ENCODE measurements at places on chromosomes 6 and 20.
A peak's percentile ranks its signal among the peaks of the same experiment; 100 is the strongest.

DNA sequence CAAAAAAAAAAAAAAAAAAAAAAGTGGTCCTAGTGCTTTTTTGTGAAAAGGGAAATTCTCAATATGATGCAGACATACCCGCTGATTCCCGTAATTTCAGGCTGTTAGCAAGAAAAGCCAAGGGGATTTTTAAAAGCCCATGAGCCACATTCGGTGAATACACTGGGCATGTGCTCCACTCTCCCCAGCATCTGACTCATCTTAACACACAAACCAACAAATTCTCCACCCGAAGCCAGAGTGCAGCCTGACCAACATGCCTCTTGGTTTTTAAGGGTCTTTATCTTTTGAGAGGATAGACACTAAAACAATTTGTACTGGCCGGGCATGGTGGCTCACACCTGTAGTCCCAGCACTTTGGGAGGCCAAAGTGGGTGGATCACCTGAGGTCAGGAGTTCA lies 45.5 kb upstream of the CD83 start:
- peak; percentile 22 for DNase-seq

DNA sequence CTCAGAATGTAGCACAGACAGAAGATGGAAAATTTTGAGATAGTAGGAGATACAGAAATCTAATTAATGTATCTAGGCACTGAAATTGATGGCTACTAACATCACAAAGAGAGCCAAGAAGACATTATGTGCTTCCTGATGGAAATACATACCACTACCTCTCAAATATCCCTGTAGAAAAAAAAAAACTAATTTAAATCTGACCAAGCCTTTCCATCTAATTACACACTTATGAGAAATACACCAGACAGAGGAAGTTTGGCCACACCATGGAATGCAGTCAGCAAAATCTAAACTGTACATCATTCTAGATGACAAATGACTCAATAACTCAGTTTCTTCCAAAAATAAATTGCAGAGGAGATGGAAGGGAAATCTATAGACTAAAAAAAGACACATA lies 18.9 kb downstream of the VPS52 start:
- DNase-seq: no peak

- no peak for DNase-seq
Measured at GRCh38 chr6:110467566-110468140, 8.8 kb downstream of the SLC22A16 start.

GRCh38 chr6:16392010-16392409 lies 153.6 kb downstream of the GMPR start:
- no peak for DNase-seq

GRCh38 chr6:71040043-71040442 lies 83.2 kb upstream of the B3GAT2 start:
- no peak for DNase-seq

GRCh38 chr6:149218915-149219314 lies 98.6 kb upstream of the TAB2 start:
- DNase-seq: no peak

DNA sequence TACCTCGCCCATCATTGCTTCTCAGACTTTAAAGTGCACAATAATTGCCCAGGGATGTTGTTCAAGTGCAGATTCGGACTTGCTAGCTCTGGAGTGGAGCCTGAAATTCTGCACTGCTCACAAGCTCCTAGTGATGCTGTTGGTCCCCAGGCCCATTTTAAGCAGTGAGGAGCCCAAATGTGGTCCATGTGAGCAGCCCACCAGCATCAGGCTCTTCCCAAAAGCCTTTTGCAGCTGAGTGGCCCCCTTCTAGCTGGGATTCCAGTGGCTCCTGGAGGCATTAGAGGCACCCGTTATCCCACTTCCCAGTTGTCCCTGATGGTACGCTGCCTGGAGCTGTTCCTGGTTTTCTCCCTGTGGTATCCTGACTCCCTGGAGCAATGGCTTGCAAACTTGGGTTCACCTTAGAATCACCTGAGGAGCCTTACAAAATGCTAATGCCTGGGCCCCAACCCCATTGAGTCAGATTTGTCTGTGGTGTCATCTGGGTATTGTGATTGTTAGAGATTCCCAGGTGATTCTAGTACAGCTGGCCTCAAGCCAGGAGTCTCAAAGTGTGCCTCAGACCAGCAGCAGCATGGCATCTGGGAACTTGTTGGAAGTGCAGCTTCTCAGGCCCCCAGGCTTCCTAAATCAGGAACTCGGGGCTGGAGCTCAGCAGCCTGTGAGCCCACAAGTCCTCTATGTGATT lies 186.9 kb upstream of the SLC24A3 start:
- no peak for DNase-seq

DNA sequence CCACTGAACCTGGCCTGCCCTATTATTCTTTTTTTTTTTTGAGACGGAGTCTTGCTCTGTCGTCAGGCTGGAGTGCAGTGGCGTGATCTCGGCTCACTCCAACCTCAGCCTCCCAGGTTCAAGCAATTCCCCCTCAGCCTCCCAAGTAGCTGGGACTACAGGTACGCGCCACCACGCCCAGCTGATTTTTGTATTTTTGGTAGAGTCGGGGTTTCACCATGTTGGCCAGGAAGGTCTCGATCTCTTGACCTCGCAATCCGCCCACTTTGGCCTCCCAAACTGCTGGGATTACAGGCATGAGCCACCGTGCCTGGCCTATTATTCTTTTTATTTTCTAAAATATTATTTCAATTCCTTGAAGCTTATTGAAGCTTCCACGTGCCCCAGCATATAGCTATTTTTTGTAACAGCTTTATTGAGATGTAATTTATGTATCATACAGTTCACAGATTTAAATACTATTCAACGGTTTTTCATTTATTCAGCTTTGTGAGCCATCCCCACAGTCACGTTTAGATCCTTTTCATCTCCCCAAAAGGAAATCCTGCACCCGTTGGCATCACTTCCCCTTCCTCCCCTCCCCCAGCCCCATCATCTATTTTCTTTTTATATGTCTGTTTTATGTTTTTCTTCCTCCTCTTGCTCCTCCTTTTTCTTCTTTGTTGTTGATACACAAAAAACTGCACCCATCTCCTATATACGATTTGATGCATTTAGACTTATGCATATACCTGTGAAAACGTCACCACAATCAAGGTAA lies 13.5 kb upstream of the MDFI start:
- DNase-seq: no peak

GRCh38 chr6:70574643-70575042 lies 7.9 kb downstream of the SDHAF4 start:
- no peak for DNase-seq

DNA sequence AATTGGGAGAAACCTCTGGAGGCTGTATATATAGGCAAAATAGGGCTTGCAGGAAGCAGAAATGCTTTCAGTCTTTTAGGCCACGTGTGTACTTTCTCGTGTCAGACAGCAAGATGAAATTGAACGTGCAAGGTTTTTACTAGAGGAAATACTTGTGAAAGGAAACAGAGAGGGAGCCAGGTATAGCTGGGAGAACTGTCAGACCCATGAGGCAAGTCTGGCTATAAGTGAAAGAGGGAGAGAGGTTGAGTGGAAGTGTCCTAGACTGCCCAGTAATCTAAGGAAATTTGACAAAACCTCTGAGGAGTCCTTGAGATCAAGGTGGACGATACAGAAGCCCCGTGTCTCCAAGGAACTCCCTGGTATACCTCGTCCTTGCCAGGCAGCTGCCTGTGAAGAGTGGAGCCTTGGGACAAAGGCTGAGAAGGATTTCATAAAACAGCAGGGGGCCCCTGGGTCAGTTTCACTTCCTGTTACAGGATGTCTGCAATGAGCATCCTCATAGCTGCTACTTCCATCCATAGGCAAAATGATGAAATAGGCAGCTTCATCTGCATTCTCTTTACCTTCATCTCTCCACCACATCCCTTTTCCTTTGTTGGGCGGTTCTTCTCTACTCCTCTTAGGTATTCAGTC lies 114.4 kb upstream of the MAP3K7 start:
- peak; percentile 2 for DNase-seq
